Mesothelial cell of epicardium (in vitro differentiated cells): ENCODE measurements at places on chromosomes 11 and 22.
A peak's percentile ranks its signal among the peaks of the same experiment; 100 is the strongest.

DNA sequence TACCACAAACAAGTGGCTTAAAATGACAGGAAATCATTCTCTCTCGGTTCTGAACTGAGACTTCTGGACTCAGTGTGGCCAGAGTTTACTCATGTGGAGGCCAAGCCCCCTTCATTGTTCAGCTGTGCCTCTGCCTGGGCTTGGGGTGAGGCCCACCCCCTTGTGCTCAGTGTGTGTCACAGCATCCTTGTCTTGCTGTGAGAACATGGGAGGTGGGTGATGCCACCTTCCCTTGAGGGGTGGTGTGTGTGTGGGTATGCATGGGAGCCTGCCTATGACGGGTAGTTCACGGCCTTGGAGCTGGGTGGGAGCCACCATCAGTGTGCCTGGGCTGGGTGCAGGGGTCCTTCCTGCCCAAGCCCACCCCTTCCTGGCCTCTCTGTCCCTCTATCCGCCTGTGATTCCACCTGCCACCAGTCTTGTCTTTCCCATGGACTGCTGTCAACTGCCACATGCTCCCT lies 101.7 kb downstream of the MORC2 start:
- no peak overlapping the region for H3K4me3 ChIP-seq
- DNase-seq = peak; percentile 32
- no peaks in the 10 kb centered on the region for H3K27me3 ChIP-seq
- H3K4me1 ChIP-seq = peaks cover 9% of the 10 kb centered on the region
- no peaks in the 10 kb centered on the region for H3K36me3 ChIP-seq

GRCh38 chr11:94584978-94585377 lies 17.8 kb downstream of the PIWIL4 start:
- H3K4me1 ChIP-seq = peaks cover 40% of the 10 kb centered on the region
- H3K27ac ChIP-seq = no peak overlapping the region
- DNase-seq = no peak
- H3K36me3 ChIP-seq = no peaks in the 10 kb centered on the region

DNA sequence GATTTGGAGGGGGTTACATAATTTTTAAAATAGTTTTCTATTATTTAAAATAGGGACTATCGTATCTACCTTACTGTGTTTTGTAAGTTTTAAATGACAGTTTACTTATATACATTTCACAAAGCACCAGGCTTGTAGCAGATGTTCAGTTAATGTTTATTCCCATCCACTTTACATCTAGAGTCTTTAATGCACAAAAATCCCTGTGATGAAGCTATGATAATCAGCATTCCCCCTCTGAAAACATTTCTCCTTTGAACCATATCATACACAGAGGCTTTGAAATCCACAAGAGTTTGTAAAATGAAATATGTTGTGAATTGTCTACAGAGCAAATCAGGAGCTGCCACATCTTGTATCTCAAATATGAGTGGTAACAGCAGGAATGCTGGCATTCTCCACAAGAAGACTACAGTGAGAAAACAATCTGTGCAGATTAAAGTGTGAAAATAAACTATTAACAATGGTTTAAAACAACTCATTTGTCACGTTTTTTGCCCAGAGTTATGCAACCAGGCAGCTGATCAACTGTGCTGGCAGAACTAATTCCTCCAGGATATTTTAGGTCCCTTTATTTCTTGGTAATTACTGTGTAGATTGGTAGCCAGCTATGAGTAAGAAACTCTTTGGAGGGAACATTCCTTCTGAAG lies 699.1 kb upstream of the ARHGAP42 start:
- no peak overlapping the region for H3K4me3 ChIP-seq
- DNase-seq = no peak
- H3K36me3 ChIP-seq = no peaks in the 10 kb centered on the region

DNA sequence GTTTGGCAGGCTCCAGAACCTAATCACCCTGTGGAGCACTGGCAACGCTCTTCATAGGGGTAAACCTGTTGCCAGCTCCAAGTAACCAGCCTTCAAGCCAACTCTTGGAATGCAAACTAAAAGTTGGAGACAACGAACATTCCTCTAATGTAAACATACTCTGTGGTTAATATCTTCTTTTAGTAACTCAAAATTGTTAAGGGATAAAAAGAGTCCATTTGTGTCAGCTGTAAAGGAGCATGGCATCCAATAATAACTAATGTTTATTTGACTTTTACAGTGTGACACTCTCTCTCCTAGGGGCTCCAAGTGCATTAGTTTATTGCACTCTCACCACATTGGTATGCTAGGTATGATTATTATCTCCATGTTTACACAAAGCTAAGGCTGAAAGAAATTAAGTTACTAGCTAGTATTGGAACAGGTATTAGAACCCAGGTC lies 31.0 kb upstream of the AMOTL1 start:
- H3K27ac ChIP-seq = no peak overlapping the region
- peaks cover 28% of the 10 kb centered on the region for H3K4me1 ChIP-seq
- no peaks in the 10 kb centered on the region for H3K36me3 ChIP-seq
- no peak overlapping the region for H3K4me3 ChIP-seq
- DNase-seq = no peak
- no peaks in the 10 kb centered on the region for H3K27me3 ChIP-seq

GRCh38 chr22:21856868-21857267 lies 10.6 kb downstream of the MAPK1 start:
- no peak for DNase-seq
- peaks cover 6% of the 10 kb centered on the region for H3K36me3 ChIP-seq
- no peak overlapping the region for H3K4me3 ChIP-seq
- peaks cover 37% of the 10 kb centered on the region for H3K4me1 ChIP-seq
- no peaks in the 10 kb centered on the region for H3K27me3 ChIP-seq
- no peak overlapping the region for H3K27ac ChIP-seq

DNA sequence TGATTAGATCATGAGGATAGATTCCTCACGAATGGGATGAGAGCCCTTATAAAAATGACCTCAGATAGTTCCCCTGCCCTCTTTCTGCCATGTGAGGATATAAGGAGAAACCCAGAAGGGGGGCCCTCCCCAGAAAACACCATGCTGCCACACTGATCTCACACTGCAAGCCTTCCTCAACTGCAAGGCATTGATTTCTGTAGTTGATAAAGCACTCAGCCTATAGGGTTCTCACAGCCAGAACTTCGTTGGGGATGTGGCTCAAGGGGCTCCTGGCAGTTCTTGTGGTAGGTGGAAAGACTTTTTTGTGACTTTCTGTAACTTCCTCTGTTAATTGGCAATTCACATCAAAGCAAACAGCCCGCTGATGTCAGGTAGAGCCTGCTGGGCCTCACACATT lies 108.9 kb downstream of the CD44 start:
- DNase-seq = no peak
- no peaks in the 10 kb centered on the region for H3K36me3 ChIP-seq
- peaks cover 6% of the 10 kb centered on the region for H3K27me3 ChIP-seq
- H3K4me1 ChIP-seq = no peaks in the 10 kb centered on the region
- no peak overlapping the region for H3K4me3 ChIP-seq
- H3K27ac ChIP-seq = no peak overlapping the region

- H3K36me3 ChIP-seq = no peaks in the 10 kb centered on the region
- DNase-seq = no peak
- no peak overlapping the region for H3K27ac ChIP-seq
- no peak overlapping the region for H3K4me3 ChIP-seq
Observed at GRCh38 chr11:27357250-27357649, 5.8 kb downstream of the CCDC34 start.

DNA sequence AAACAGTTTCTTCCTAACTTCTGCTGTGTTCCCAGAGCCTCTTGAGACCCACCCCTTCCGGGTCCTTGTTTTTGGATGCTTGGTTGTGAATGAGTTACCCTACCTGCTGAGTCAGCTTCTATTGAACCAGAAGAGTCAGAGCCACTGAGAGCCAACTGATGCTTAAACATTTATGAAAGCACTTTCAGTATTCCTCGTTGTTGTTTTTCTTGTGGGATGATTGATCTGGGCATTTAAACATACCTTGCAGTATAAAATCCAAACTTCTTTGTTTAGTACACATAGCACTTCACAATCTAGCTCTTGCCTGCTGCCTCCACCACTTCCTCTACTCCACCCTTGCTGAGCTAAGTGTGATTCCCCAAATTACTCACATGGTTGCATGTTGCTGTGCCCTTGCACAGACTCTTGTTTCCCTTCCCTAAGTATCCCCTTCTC lies 5.5 kb downstream of the PRSS23 start:
- no peaks in the 10 kb centered on the region for H3K27me3 ChIP-seq
- DNase-seq = no peak
- no peak overlapping the region for H3K27ac ChIP-seq

DNA sequence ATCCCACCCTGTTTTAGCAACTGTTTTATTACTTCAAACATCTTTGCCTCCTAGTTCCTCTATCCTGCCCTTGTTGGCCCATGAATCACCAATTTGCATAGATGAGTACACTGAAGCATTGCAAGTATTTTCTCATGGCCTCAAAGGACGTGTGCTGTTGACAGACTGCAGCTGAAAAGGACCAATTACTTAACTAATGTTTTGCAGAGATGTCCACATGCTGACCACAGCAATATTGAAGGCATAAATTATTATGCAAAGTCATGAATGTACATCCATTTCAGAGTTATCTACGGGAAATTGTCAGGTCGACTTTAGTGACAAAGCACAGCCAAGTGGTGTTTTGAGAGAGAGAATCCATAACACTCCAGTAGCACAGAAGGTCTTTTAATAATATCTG lies 64.8 kb downstream of the CADM1 start:
- no peaks in the 10 kb centered on the region for H3K27me3 ChIP-seq
- H3K36me3 ChIP-seq = no peaks in the 10 kb centered on the region
- no peak overlapping the region for H3K27ac ChIP-seq

DNA sequence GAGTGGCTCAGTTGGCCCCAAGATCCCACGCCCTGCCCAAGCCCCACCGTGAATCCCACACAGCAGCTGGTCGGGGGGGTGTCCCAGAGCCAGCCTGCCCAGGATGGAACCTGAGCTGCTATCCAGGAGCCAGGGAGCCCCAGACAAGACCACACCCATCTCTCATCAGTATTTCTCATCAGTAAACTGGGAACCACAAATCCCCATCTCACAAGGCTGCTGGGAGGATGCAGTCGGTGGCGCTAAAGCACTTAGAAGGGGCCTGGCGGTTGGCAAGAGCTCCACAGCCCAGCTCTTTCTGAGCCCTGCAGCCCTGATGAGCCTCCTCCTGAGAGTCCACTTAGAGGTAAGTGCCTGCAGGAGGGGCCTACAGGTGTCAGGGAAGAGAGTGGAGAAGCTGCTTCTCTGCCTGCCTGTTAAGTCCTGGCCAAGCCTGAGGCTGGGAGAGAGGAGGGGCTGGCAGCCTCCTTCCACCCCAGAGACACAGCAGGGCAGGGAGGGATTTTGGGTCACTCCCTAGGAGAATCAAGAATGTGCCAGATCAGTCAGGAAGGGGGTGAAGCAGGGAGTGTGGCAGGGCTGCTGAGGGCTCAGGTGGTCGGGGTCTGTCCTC lies 6.1 kb downstream of the FADS3 start:
- no peaks in the 10 kb centered on the region for H3K27me3 ChIP-seq
- H3K36me3 ChIP-seq = no peaks in the 10 kb centered on the region
- DNase-seq = no peak
- H3K27ac ChIP-seq = no peak overlapping the region
- no peaks in the 10 kb centered on the region for H3K4me1 ChIP-seq

GRCh38 chr11:102864724-102865123 lies 10.1 kb downstream of the MMP12 start:
- no peak overlapping the region for H3K27ac ChIP-seq
- peaks cover 5% of the 10 kb centered on the region for H3K4me1 ChIP-seq
- no peak overlapping the region for H3K4me3 ChIP-seq
- no peaks in the 10 kb centered on the region for H3K36me3 ChIP-seq

GRCh38 chr22:27598792-27599191 lies 202.8 kb downstream of the MN1 start:
- no peak overlapping the region for H3K4me3 ChIP-seq
- H3K4me1 ChIP-seq = peaks cover 12% of the 10 kb centered on the region
- no peaks in the 10 kb centered on the region for H3K27me3 ChIP-seq
- no peak for DNase-seq

- H3K27ac ChIP-seq = peak overlapping the region; percentile 14
- H3K4me1 ChIP-seq = peaks cover 16% of the 10 kb centered on the region
- H3K36me3 ChIP-seq = no peaks in the 10 kb centered on the region
Observed at GRCh38 chr11:114563077-114563476, 3.4 kb upstream of the NXPE1 start.

DNA sequence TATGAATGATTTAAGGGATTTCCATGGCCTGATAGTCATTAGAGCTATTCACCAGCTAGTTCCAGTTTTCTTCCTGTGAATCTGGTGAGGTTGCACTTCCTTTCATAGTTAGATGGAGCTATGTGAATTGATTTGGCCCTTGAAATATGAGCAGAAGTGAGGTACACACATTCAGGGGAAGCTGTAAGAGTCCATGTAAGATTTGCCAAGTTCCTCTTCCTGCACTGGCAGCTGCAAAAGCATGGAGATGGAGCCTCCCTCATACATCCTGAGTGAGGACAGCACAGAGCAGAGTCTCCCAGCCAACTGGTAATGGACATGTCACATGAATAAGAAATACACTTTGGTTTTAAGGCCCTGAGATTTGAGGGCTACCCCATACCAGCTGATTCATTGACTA lies 111.7 kb downstream of the CD44 start:
- H3K36me3 ChIP-seq = no peaks in the 10 kb centered on the region
- H3K27ac ChIP-seq = no peak overlapping the region
- peaks cover 14% of the 10 kb centered on the region for H3K27me3 ChIP-seq
- no peaks in the 10 kb centered on the region for H3K4me1 ChIP-seq
- H3K4me3 ChIP-seq = no peak overlapping the region

DNA sequence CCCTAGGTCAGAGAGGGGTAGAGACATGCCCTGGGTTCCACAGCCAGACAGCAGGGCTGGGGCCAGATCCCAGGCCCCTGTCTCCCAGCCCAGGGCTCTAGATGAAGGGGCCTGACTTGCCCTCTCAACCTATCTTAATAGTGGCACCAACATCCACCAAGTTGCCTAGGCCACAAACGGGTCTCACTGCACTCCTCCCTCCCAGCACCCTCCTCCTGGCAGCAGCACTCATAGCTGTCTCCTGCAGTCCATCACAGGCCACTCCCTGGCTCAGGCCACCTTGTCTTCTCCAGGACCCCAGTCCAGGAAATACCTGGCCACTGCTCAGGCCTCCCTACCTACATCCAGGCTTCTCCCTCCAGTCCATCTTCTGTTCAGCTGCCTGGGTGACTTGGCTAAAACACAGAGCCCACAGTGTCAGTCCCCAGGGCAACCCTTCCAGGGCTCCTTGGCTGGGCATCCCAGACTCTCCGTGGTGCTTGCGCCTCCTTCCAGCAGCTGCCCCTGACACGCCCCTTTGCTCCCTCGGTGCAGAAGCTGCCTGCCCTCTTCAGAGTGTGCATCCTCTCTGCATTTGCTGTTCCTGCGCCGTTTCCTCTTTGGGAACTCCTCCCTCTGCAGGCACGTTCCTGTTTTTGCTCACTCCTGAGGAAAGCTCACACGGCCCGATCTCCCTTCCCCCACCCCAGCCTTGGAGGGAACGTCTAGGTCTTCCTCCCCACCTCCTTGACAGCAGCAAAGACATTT lies 40.5 kb downstream of the LRRC32 start:
- DNase-seq = no peak
- no peak overlapping the region for H3K4me3 ChIP-seq
- peak overlapping the region; percentile 65 for H3K27ac ChIP-seq
- H3K36me3 ChIP-seq = no peaks in the 10 kb centered on the region
- H3K4me1 ChIP-seq = peaks cover 11% of the 10 kb centered on the region
